Stimulated activated CD8-positive, alpha-beta memory T cell treated with anti-CD3 and anti-CD28 coated beads, Interleukin-4, amount 100 ng/mL, for 4 hours (primary cell): ENCODE measurements at places on chromosomes 5 and 9.
A peak's percentile ranks its signal among the peaks of the same experiment; 100 is the strongest.

- no peak for DNase-seq
Measured at GRCh38 chr9:30609713-30610112, 1774.7 kb upstream of the ACO1 start.

DNA sequence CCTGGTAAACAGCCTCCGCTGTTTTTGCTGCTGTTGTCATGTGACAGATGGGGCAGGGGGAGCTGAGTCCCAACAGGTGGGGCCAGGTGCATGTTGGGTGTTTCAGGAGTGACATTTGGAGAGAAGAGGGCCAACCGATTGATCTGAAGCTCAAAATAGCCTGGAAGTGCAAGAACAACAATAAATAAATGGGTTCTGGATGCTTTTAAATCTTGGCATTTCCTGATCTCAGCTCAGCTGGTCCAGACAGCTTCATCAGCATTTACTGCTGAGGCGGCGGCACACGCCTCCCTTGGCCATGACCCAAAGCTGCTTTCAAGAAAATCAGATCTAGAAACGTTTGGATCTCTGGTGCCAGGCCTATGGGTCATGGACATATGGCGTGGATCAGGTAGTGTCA lies 70.5 kb downstream of the PPARGC1B start:
- DNase-seq: no peak

GRCh38 chr9:105053209-105053652 lies 125.3 kb upstream of the ABCA1 start:
- no peak for DNase-seq

DNA sequence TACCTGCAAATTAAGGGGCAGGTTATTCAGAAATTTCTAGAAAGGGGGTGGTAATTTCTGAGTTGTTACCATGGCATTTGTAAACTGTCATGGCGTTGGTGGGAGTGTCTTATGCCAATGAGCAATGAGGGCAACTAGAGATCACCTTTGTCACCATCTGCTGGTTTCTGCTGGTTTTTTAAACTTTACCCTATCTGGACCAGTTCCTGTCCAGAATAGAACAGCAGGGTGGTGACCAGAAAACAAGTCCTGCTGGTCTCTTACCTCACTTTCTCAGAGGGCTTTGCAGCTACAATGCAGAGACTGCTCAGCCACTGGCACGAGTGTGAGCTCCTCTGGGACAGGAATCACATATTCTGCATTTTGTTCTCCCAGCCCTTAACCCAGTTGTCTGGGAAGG lies 51.4 kb downstream of the FAM114A2 start:
- DNase-seq: no peak

DNA sequence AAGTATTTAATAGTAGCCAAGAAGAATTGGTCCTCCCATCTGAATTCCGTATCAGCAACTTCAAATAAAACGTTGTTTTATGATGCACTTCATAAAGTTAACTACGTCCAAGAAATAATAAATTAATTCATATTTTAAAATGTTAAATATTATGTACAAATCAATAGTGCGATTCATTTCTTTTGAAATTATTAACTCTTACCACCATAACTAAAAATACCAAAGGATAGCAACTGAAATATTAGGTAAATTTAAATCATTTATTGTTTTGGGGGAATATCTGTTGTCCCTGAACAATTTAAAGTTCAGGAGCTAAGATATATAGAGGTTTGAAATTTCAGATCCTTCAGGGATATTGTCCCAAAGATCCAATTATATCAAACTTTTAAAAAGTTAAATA lies at the start of gene OR2K2:
Gene OR2K2 (minus strand): TSS at position 101 of the 400 bp plus-strand sequence. CDS start 1,791 bp downstream, outside the sequence.
- no peak for DNase-seq

DNA sequence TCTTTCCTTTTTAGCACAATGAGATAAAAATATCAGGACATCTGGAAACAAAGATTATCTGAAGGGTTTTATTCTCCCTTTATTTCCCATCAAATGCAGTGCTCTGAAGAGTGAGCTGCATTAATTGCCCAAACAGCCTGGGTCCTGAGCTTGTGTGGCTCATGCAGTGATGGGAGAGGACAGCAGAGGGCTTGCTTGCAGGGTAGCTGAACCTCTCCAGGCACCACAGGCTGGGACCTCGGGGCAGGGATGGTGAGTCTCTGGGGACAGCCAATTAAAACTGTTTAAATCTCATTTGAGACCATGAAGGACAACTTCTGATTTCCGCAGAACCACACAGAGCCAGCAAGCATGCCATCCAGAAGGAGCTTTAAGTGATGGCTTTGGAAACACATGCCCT lies 71.2 kb downstream of the PLAC8L1 start:
- no peak for DNase-seq

DNA sequence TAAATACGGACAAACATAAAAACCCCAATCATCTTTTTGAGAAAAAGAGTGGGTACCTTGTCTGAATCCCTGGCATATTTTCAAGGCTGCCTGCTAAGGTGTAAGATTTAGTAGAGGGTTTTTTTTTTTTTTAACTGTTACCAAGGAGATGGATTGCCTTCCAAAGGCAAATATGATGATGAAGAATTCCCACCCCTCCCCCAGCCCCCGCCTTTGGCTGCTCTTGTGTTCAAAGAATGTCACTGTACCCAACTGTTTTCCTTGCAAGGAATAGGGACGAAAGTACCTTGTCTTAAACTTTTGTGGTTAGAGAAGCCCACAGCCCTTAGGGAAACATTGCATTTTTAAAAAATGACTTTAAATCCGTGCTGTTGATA lies 31.3 kb downstream of the ARHGAP26 start:
- DNase-seq: no peak

DNA sequence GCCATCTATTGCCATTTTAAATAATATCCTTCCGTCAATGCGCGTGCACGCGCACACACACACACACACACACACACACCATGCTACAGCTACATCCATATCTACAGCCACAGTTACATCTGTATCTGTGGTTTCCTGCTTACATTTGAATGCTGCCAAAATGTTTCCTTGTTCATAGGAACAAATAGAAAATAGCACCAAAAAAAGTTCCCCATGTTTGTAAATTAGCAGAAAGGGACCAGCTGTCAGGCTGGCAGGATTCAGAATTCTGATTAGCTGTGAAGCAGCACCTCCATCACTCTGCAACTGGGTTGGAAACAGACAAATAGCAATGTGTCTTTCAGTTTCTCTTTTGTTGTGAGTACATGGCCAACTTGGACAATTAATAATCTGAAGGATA lies 601.5 kb downstream of the IRX1 start:
- DNase-seq: no peak

DNA sequence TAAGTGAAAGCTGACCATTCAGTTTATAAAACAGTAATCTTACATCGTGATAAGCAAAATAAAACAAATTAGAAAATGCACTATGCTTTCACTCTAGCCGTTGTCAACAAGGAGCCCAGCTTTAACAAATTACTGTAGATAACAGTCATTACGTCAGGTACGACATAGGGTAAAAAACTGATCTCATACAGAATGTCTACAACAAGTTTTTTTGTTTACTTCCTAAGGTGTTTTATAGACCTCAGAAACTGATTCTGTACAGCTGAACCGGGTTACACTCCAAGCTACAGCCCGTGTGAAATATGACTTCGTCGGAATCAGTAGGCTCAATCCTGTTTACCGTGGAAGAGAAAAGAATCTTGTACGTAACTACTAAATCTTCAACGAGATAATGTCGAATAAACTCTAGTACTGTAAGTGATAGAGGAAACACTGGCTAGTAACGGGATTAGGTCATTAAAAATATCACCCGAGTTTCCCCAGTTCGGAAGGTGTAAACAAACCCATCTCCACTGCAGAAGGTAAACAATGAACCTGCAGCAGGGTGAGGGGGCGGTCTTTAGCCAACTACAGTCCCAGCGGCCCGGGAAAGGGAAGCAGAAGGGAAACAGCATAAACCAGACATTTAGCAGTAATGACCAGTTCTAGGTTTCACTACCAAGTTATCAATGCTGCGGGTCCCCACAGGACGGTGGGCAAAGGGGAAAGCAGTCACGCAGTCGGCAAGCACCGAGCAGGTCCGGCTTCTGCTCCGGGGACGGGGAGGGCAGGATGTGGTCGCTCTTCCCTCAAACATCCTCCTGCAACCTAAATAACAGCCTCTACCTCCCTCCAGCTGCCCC lies 1.1 kb downstream of the RICTOR start:
- DNase-seq: peak; percentile 4

GRCh38 chr9:3692606-3693005 lies 166.8 kb upstream of the RFX3 start:
- DNase-seq: no peak

DNA sequence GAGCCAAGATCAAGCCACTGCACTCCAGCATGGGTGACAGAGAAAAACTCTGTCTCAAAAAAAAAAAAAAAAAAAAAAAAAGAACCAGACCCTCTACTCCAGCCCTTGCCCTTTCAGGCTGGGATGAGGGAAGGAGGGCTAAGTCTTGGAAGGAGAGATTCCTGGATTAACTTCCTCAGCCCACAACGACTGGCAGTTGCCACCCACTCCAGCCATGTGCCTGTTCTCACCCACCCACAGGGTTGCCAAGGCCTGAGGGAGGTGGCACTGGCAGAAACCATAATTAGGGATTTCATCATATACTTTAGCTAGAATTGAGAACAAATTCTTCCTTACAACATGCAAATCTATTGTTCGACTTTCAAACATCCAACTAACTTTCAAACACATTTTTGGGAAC lies 87.8 kb upstream of the SLC30A5 start:
- no peak for DNase-seq

GRCh38 chr5:146001544-146002190 lies 65.3 kb downstream of the SH3RF2 start:
- DNase-seq: no peak

DNA sequence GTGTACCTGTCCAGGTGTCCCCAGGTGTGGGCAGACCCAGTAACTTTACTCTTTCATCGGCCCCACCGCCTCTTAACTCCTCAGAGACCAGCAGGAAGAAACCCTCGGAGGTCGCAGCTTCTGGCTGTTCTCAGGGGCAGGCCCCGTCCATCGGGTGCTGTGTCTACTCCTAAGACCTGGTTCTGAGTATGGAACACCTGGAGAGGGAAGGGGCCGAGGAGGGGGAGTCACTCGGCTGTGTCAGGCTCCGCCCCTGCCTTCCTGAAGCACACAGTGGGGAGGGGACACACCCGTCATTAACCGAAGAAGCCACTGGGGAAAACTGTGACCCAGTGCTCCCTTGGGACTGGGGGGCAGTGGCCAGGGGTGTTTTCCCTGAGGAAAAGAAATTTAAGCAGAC lies 22.3 kb downstream of the NTNG2 start:
- no peak for DNase-seq

DNA sequence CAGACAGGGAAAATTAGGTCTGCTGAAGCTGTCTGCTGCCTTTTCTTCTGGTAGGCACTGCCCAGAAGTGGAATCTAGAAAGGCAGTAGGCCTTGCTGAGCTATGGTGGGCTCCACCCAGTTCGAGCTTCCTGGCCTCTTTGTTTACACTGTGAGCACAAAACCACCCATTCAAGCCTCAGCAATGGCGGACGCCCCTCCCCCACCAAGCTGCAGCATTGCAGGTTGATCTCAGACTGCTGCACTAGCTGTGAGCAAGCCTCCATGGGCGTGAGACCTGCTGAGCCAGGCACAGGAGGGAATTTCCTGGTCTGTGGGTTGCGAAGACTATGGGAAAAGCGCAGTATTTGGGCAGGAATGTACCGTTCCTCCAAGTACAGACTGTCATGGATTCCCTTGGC lies 18.5 kb downstream of the AGTPBP1 start:
- DNase-seq: no peak

DNA sequence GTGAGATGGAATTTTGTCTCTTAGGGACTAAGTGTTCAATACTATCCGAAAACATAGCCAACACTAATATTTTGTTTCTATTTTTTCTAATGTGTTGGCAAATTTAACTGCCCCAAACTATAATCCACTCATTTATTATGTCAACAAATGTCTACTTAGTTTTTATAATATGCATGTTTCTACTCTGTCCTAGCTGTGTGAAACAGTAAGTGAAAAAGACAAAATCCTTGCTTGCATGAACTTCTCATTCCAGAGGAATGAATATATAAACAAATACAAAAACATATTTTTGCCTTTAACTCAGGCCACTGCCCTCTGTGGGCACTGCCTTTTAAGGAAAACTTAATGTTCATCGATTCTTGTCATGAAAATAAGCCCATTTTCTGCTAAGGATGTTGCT lies 1275.4 kb upstream of the CDH18 start:
- DNase-seq: no peak

DNA sequence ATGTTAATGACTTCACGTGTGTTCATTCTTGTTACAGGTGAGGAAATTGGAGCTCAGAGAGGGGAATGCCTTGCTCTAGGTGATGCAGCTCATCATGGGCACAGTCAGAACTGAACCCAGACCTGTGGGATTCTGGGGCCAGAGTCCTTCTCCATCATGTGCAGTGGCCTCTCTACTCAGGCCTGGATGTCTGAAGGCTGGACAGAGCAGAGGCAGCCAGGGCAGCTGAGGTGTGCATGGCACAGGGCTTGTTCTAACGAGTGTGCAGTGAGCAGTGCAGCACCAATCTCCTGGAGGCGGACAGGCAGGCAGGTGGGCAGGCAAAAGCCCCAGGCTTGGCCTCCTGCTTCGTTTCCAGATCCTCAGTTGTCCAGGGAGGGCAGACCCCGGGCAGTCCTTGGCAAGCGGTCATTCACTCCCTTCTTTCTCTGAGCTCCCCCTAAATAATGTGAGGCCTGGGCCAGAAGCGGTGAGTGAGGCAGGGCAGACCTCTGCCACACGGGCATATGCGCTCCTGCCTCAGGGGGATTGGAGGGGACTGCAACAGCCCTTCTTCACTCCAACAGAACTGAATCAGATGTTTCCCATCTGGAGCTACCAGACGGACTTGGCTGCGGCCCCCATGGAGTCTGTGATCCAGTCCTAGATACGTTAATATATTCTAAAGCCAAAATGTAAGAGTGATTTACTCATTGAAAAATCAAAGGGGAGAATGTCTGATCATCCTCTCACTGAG lies 68.7 kb upstream of the FSTL4 start:
- no peak for DNase-seq

- DNase-seq: no peak
Measured at GRCh38 chr9:110224583-110224982, 16.6 kb upstream of the C9orf152 start.

- peak; percentile 88 for DNase-seq
Measured at GRCh38 chr5:100903039-100903887, at the start of gene ST8SIA4. Gene ST8SIA4 (minus strand): TSS chr5:100903282. CDS start chr5:100902955, 327 bp downstream.

DNA sequence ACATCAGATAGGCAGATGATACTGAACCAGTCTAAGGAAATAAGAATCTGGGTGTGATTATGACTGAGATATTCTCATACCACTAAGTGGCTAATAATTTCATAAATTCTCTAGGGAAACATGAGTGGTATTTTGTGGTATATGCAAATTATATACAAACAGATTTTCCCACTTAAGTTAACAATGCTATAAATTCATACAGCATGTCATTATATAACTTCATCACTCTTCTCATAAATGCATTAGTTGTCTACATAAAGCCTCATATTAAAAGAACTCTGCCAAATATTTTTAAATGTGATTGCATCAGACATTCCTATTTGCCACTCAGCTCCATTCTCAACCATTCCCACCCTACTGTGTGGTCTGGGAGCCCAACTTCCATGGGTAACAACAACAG lies 226.5 kb downstream of the TLE1 start:
- DNase-seq: no peak
